ENCODE measurements at places on chromosomes 13 and 19.
A peak's percentile ranks its signal among the peaks of the same experiment; 100 is the strongest.

GRCh38 chr19:30144802-30145201 lies 202.8 kb downstream of the URI1 start:
- DNase-seq = no peak

DNA sequence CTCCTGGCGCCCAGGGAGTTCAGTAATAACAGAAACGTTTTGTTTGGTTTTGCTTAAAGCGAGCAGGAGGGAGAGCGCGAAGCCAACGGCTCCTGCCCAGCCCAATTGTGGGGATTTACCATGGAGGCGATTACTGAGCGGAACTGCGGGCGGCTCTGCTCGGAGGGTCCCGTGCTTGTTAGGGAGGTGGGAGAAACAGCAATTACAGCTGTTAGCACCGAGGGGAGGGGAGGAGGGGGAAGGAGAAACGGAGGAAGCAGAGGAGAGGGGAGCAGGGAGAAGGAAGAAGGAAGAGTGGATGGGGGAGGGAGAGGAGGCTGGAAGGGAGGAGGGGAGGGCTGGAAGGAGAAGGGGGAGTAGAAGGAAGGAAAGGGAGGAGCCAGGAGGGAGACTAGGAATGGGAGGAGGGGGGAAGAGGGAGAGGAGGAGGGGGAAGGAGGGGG lies 7.7 kb upstream of the ONECUT3 start:
- DNase-seq = no peak

- DNase-seq = no peak
Observed at GRCh38 chr13:85586422-85586831, 212.8 kb downstream of the SLITRK6 start.

DNA sequence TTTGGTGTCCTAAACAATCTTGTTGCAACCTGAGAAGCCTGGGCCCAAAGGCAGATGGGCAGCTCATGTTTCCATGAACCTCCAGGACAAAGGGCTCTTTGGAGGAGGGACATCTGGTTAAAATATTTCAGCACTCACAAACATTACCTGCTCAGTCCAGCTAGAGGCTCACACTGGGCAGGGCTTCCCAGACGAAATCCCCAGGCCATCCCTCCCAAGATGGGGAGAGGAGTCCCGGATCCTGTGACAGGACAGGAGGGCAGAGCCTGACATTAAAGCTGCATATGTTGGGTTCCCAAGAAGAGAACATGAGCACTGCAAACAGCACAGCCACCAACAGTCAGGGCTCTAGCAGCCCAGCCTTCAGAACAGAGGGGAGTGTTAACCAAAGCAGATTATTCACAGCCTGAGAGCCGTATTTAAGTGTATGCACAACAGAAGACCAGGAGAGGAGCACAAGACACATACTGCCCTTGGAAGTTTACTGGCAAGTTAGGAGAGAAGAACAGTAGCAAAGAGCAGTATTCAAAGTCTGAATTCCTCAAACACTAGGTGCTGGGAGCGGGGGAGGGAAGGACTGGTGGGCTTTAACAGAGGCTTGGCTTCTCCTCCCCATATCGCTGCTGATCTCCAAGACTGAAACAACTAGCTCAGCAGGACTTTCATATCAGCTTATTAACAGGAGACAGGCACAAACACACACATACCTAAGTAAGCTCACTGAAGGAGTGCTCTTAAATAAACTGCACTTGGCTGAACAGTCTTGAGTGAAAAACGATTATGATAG lies 12.3 kb downstream of the ATP7B start:
- DNase-seq = no peak

DNA sequence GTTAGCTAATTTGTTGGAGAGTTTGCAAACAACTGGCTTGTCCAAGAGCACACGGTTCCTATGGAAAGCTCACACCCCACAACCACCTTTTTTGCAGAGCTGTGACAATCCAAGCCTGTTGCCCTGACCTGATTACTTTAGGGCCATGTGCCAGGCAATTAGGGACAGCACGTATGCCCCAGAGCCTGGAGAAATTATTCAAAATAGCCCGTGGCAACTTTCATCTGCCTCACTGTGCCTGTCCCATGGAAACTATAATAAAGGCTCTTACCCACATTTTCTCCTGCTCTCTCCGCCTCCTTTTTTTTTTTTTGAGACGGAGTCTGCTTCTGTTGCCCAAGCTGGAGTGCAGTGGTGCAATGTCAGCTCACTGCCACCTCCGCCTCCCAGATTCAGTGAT lies 18.6 kb upstream of the FBN3 start:
- DNase-seq = no peak

DNA sequence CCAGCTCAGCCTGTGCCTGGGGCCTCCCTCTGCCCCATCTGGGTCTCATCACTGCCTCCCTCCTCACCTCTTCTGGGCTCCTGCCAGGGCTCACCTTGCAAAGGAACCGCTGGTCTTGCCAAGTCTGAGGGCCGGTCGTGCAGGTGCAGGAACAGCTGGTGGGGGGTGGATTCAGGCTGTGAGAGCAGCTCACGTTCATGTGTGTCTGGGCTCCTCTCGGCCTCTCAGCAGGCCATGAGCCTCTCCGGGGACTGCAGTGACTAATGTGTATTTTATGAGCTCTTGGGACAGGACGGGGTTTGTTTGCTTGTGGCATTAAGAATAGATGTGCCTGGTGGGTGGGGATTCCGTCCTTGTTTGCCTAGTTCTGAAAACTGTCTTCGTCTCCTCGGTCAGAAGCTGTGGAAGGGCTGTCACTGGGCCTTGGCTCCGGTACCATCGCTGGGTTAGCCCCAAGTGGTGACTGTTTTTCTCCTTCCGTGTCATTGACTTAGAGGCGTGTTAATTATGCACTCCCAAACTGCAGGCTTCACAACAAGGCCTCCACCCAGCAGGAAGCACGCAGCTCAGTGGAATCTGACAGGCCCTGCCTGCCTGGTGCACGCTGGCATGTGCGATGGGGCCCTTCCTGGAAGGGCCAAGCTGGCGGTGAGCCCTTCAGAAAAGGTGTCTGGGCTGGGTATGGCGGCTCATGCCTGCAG lies 77.6 kb downstream of the KDM4B start:
- DNase-seq = no peak

DNA sequence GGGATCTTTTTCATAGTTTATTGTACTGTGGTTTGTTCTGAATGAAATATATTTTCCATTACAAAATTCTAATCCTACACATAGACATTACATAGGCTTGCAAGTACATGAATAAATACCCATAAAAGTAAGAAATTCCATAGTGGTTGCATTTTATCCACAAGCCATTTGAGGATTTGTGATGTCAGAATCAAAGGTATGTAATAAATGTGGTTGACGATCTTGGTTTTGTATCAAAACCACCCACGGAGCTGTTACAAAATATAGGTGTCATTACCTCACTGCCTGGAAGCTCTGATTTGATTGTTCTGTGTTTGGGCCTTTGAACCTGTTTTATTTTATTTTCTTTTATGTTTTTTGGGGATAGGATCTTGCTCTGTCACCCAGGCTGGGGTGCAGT lies 125.1 kb downstream of the NALCN start:
- no peak for DNase-seq

DNA sequence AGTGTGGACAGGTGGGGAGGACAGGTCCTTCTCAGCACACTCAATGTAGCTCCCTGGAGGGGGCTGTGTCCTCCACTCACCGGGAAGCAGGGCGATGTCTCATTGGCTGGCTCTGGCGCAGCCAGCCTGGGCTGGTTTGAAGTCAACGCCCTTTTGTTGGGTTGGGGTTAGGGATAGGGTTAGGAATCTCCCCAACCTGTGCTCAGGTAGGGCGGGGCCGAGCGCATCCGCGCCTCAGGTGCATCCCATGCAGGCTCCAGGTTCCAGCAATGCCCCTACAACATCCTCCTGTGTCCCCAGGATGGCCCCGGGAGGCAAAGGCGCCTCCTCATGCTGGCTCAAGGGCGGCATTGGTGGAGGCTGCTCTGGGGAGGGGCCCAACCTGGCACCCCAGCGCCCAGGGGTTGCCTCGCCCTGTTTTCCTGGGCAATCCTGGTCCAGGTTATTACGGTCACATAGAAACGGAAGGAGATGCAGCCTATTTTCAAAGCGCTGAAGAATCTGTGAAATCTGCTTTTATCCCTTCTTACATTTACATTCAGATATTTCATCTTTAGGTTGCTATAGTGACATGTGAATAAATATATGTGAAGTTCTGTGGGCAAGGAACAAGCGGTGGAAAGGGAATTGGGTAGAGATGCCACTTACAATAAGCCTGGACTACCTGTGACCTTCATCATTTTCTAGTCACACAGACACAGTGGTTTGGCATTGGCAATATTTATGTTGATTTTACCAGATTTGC lies 74.3 kb downstream of the TM9SF2 start:
- no peak for DNase-seq

DNA sequence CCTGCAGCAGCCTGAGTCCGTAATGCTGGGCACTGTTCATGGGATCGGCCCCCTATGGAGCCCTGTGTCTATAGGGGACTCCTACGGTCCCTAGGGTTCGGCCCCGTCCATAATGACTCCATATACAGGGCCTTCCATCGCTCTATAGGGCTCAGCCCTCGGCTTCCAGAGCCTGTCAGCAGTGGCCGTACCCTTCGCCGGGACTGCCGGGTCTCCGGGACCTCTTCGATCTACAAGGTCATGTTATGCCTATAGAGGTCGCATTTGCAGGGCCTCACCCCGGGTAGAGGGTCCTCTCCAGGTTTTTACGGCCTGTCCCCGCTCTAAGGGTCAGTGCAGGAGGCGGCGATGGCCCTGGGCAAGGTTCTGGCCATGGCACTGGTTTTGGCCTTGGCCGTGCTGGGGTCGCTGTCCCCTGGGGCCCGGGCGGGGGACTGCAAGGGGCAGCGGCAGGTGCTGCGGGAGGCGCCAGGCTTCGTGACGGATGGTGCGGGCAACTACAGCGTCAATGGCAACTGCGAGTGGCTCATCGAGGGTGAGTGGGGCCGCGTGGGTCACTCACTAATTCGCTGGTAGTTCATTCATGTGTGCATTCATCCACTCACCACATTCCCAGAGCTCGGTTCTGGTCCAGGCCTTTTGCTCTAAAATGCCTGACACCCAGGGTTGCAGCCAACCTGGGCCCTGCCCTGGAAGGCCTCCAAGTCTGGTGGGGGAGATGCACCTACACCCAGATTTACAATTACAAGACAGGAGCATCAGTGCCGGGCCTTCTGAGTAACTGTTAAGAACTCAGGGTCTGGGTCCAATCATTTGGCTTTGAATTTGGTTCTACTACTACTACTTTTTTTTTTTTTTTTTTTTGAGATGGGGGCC lies 699 bp downstream of the MEGF8 start:
- DNase-seq = peak; percentile 74

DNA sequence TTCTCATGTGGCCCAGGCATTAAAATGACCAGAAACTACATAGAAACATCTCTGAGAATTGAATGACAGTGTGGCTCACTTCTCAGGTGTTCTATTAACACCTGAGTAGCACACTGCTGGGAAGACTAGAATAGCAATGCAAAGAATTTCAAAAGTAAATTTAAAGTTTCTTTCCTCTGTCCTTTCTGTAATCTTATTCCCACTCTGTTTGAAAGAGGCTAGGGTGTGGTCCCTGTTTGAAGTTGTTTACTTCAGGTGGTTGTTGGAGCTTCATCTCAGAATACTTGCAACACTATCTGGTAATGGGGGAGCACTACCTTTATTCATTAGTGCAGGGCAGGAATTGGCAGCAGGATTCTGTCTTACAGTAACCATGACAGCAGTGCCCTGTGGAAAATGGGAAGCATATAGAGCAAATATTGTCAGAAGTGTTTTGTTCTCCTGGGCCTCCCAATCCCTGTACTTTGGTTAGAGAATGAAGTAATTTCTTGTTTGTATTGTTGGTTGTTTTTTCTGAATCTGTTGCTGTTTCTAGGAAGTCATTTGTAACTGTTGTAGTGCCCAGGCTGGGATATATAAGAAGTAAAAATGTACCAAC lies 1210.2 kb upstream of the ATXN8OS start:
- DNase-seq = no peak

DNA sequence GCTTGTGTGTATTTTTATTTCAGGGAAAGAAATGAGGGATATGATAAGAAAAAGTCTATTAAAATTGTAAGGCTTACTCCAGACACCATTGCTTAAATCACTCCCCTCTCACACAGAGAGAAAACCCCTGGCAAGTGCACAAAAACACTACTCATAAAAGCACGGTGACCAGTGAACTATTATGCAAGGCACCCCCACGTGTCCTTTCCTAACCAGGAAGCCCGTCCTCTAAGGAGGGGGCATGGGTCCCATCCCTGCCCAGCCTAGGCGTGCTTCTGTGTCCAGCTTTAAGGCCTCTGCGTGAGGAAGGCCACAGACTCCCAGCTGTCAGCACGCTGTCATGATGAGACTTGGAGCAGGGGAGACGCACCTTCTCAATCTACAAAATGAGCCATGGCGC lies 83.5 kb downstream of the SLC7A1 start:
- DNase-seq = no peak

DNA sequence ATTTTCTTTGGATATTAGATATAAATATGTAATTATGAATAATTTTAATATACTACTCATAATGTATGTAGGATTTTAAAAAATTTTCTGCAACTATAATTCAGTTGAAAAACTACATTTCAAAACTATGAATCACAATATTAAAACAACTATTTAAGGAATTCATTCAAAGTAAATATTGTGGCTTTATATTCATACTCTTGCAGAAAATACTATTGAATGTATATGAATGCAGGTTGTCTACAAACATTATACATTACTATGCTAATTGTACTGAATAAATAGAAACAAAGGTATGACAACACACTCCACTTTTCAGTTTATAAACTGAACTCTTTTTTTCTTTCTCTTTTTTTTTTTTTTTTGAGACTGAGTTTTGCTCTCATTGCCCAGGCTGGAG lies 14.2 kb downstream of the ZNF91 start:
- DNase-seq = no peak

- no peak for DNase-seq
Observed at GRCh38 chr19:42150911-42151361, 18.7 kb upstream of the POU2F2 start.

DNA sequence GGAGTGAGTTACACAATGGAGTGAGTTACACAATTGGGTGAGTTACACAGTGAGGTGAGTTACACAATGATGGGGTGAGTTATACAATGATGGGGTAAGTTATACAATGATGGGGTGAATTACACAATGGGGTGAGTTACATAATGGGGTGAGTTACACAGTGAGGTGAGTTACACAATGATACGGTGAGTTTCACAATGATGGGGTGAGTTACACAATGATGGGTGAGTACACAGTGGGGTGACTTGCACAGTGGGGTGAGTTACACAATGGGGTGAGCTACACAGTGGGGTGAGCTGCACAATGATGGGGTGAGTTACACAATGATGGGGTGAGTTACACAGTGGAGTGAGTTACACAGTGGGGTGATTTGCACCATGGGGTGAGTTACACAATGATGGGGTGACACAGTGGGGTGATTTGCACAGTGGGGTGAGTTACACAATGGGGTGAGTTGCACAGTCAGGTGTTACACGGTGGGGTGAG lies 52.5 kb upstream of the GAS6 start:
- no peak for DNase-seq

GRCh38 chr13:72198967-72199560 lies 332.1 kb upstream of the DACH1 start:
- no peak for DNase-seq

- peak; percentile 42 for DNase-seq
Observed at GRCh38 chr13:75739244-75739868, 103.2 kb downstream of the LMO7 start.

GRCh38 chr13:44679597-44679996 lies 103.5 kb upstream of the TSC22D1 start:
- no peak for DNase-seq

- no peak for DNase-seq
Observed at GRCh38 chr19:3057275-3057714, 5.0 kb downstream of the TLE5 start.

- no peak for DNase-seq
Observed at GRCh38 chr13:20869540-20869939, 33.0 kb downstream of the XPO4 start.

Measured in GM13976 (cell line).